ENCODE measurements at places on chromosomes 6 and 20. TPM values are rescaled to one million over a fixed set of nuclear protein-coding genes. Genes with fewer than 3 reads are reported as not detected.

RIMS1 gene
- total RNA-seq = 0.92 TPM

GDAP1L1 gene
- 5.2 TPM for total RNA-seq

FABP7 gene
- 3.4 TPM for total RNA-seq

HCK gene
- total RNA-seq = not detected

ID4 gene
- total RNA-seq = 196 TPM

KCNQ5 gene
- total RNA-seq = 28.9 TPM

BCL2L1 gene
- 74.6 TPM for total RNA-seq

HRH3 gene
- not detected for total RNA-seq

OVOL2 gene
- 0.24 TPM for total RNA-seq
